H1 (cell line): ENCODE measurements at places on chromosomes 2 and 18.

- DNase-seq, result no peak
Measured at GRCh38 chr2:25056098-25056821, 14.4 kb downstream of the EFR3B start.

GRCh38 chr2:189153619-189154018 is 25.9 kb downstream of the COL5A2 start:
- DNase-seq, result no peak

DNA sequence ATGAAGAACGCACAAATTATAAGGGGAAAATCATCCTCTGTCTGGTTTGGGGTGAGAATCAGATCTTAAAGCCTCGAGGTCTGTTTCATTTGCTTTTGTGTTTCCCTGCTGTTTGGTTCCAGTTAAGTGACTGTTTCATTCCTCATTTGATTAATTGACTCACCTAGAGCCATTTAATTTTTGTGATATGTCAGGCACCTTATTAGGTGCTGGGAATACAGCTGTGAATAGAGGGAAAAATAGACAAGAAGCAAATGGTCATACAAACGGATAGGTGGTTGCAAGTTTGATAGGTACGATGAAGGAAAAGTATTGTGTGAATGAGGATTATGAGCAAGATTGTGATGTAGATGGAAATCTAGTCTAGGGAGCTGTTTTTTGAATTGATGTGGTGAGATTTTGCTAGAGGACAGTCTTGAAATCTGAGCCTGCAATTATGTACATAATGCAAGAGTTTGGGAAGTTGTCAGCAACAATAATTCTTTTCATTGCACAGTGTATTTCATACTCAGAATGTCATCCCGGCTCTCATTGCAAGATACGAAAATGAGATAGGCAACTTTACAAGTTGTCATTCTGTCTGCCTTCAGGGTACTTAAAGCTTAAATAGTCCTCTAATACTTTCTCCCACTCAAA is 2.2 kb downstream of the ACSL3 start:
- no peak for DNase-seq

GRCh38 chr2:203840655-203841205 is 26.8 kb upstream of the CTLA4 start:
- no peak for DNase-seq

DNA sequence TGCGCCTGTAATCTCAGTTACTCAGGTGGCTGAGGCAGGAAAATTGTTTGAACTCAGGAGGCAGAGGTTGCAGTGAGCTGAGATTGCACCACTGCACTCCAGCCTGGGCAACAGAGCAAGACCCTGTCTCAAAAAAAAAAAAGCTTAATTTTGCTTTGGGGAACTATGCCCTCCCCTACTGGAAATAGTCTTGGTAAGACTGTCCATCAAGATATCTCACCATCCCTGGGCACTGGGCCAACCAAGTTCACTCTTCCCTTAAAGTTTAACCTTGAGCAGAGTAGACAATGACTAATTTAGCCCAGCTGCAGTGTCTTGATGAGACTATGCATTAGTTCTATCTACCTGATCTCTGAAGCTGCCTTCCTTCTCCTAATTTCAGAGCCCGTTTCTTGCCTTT is 44.7 kb downstream of the ASXL2 start:
- no peak for DNase-seq

- DNase-seq, result no peak
Measured at GRCh38 chr2:165762723-165763122, 31.3 kb downstream of the GALNT3 start.

DNA sequence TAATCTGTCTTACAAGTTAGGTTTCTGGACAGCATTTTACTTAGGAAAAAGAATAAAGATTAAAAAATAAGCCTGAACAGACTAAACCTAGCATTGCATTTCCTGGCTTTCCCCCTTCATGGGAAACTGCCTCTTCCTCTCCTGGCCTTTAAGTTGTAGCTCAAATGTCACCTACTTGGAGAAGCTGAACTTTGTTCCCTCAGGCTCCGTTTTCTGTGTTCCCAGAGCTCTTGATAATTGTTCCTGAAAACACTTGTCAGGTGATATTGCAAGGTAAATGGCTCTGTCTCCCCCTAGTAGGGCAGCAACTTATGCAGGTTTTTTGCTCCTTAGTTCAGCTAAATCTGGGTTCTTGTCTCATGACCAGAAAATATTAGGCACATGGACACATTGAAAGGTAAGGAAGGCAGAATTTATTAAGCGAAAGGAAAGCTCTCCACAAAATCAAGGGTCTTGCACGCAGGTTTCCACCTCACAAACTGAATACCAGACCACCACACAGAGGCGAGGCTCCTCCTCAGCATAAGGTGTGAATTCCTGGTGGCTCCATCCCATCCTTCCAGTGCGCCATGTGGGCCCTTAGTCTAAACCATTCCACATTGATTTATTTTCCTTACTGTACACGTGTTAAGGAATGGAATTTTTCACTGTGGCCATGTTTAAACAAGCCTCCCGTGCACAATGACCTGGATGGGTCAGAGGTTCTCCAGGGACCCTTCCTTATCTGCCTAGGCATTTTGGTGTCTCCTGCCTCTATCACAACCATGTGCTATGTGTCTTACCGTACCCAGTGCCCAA is 229.3 kb downstream of the HNMT start:
- no peak for DNase-seq

GRCh38 chr2:223058952-223059716 is 7.1 kb downstream of the KCNE4 start:
- DNase-seq, result no peak

GRCh38 chr18:9120796-9121195 is 15.8 kb upstream of the ANKRD12 start:
- DNase-seq, result no peak

DNA sequence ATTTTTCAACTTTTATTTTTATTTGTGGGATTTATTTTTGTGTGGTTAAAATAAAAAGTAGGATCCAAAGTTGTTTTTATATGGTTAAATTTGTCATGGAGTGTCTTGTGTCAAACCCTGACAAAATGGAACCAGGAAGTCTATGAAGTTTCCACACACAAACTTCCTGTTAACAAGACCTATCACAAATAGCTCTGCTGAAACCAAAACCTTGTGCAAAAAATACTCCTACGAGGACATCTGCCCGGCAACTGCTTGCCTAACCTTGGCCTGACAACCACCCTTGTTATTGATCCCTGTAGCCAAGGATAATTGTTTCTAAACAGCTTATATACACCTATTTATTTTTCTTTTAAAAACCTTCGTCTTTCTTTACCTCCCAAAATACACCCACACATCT is 389.6 kb downstream of the TRIB2 start:
- DNase-seq, result no peak

GRCh38 chr2:162106146-162106551 is 32.1 kb upstream of the DPP4 start:
- DNase-seq, result no peak

DNA sequence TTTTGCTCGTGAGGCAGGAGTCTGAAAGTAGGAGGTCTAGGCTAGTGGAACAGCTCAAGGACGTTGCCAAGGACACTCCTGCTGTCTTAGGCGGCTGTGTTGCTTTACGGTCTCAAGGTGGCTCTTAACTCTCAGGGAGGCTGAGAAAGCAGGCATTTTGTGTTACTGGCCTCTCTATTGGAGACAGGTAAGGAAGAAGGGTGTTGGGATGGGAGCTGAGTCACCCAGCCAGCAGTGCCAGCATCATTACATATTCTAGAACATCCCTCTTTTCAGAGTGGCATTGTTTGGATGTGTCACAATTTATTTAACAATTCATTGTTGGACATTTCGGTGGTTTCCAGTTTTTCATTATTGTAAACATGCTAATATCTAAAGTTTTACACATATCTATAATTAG is 30.8 kb upstream of the TMEM214 start:
- no peak for DNase-seq

DNA sequence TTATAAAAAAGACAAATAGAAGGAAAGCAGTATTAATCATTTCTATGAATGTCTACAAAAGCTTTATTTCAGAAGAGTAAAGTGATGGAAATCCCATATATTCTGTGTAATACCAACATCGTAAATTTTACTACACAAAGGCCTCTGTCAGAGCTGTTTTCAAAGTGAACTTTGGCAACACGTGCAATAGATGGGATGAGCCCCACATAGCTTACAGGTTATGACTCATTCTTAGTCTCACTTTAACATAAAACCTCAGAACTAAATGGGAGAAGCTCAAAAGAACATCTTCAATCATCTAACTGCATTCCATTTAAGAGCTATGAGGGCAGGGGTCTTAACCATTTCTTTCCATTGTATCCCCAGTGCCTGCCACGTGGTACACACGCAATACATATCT is 11.5 kb downstream of the VPS4B start:
- no peak for DNase-seq

GRCh38 chr2:80233333-80233732 is 71.2 kb downstream of the LRRTM1 start:
- no peak for DNase-seq

- no peak for DNase-seq
Measured at GRCh38 chr2:39534095-39534711, 97.1 kb upstream of the MAP4K3 start.

DNA sequence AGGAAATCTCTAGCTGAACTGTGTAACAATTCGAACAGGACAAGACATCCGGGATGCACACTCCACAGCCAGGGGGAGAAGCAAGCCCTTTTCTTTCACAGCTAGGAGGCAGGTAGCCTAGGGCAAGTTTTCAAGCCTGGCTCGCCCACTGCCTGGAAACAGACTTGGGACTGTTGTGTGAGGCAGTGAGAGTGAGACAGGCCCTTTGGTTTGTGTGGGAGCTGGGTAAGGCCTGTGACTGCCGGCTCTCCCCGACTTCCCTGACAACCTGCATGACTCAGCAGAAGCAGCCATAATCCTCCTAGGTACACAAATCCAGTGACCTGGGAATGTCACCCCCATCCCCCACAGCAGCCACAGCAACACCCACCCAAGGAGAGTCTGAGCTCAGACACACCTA is 179.7 kb downstream of the WDPCP start:
- DNase-seq, result no peak

DNA sequence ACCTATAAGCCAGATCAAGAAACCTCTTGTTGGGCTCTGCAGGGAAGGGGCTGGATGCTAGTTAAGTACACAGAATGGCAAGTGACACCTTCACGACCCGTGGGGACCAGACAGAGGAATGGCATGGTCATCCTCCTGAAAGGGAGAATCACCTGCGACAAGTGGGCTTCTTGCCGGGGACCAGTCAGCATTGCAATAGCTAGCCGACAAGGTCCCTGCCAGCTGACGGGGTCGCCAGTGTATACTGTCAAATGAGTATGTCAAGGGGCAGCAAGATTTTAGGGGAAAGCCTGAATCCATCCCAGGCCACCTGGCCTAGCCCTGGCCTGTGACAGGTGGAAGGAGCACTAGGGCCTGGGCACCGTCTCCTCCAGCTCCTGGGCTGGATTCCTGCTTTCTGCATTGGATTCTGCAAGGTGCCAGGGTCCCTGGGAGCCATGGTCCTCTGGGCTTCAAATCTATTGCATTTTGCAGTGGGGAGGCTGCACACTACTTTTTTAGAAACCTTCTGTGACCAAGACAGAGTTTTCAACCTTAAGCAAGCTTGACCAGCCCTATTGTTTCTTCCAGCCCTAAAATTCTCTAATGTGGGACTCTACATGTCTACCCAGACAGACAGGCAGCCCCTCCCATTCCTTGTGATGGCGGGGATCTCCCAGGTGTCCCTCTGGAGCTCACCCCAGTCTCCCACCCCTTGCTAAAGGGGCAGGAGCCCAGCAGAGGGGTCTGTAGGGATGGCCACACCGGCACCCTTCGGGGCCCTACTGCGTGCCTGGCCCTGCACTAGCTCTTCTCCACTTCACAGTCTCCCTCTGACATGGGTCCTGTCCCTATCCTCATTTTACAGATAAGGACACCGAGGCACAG is 178.5 kb downstream of the GLI2 start:
- DNase-seq, result no peak

DNA sequence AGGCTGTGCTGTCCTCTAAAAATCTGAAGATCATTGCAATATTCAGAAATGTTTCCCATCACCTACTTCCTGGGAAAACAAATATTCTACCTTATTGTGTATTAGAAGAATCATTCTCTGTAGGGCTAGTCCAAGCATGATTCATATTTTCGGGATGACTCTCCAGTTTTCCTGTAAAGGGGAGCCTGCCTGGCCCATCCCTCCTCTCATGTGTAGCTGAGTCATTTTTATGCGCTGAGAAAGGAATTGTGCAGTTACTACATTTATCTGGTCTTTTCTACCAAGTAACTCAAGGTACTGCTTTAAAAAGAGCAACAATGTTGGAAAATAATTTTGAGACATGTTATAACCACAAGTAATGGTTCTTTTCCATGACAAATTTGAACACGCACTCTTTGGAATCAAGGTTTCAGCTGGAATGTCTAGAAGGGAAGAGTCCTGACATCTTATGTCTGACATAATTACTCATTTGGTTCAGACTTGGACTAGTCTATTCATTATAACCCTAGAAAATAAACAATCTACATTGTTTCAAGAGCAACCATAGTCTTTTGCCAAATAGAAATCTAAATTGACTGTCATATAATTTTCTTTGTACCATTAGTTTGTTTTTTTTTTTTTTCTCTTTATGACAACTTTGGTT is 6.6 kb downstream of the DSG3 start:
- DNase-seq, result no peak

DNA sequence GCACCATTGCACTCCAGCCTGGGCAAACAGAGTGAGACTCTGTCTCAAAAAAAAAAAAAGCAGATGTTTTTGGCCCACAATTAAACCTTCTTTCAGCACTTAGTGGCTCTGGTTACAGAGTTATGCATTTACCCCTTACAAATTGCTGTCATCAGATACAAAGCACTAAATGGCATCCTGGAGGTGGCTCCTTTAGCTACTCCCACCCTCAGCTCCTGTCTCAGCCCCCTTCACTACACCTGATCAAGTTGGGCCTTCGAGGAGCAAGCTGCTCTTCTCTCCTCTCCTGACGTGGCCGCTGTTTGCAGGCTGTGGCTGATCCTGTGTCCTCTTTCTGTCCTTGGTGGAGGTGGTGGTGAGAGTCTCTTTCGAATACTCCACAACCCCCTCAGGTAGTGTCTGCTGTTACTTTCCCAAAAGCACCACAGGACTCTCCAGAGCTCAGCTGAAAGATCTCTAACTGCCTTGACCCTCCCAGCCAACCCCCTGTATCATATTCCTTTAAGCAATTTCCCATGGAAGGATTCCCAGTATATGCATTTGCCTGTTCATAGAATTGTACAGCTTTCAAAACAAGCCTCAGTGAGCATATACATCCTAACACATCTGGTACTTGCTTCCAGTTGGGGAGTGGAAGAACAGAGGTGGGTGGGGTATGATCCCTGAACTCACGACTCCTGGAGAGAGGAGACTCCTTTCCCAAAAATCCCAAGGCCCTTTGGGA is 285.9 kb downstream of the CLIP4 start:
- DNase-seq, result no peak

GRCh38 chr2:23513245-23513871 is 128.4 kb downstream of the KLHL29 start:
- no peak for DNase-seq

DNA sequence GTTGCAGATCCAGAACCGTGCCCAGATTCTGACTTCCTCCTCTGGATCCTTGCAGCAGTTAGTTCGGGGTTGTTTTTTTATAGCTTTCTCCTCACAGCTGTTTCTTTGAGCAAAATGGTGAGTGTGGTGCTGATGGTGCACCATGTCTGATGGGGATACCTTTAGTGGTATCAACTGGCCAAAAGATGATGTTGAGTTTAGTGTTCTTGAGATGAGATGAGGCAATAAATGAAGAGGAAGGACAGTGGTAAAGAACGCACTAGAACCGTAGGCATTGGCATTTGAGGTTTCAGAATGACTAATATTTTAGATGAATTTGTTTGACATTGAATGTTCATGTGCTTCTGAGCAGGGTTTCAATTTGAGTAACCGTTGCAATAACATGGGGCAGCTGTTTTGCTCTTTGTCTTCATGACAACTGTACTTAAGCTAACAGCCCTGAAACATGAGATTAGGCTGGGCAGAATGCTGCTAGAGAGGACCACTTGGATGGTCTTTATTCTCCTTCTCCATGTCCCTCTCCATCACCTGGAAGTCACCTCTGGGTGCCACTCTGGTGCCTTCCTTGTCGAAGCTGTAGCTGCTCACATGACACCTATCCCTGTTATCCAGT is 3.9 kb downstream of the CTLA4 start:
- DNase-seq, result no peak
